ENCODE measurements at places on chromosomes 11 and 22. TPM values are rescaled to one million over a fixed set of nuclear protein-coding genes. Genes with fewer than 3 reads are reported as not detected.

Gene NCAM1
- total RNA-seq: 36.5 TPM

Gene SCGB1A1
- total RNA-seq: 16.0 TPM

Gene PARVA
- 71.6 TPM for total RNA-seq

Gene MTCH2
- 76.2 TPM for total RNA-seq

Gene GVQW3
- 7.0 TPM for total RNA-seq

Gene RIBC2
- total RNA-seq: 8.1 TPM

Gene SCARF2
- total RNA-seq: 32.9 TPM

Gene FADD
- 24.7 TPM for total RNA-seq

Gene NRXN2
- total RNA-seq: 1.7 TPM

Gene TRIM49
- total RNA-seq: not detected

Gene TRIM64
- total RNA-seq: not detected

Gene MAJIN
- not detected for total RNA-seq

Gene SNX19
- 57.4 TPM for total RNA-seq

Gene BIK
- 6.1 TPM for total RNA-seq

Gene KIRREL3
- total RNA-seq: 0.71 TPM

Gene NXPE4
- not detected for total RNA-seq

Gene RPS13
- 652 TPM for total RNA-seq

Gene USP35
- total RNA-seq: 4.9 TPM

Gene TUT1
- total RNA-seq: 19.4 TPM

Gene SLC22A8
- total RNA-seq: not detected

Gene APOA4
- total RNA-seq: not detected

Gene SYTL2
- 39.0 TPM for total RNA-seq

Gene KCNQ1OT1
- total RNA-seq: 2.9 TPM

Gene TCN1
- total RNA-seq: 4.4 TPM

Gene RFPL1
- not detected for total RNA-seq

Gene APOA5
- total RNA-seq: 0.77 TPM

Gene PATE1
- not detected for total RNA-seq

Gene SLC43A3
- total RNA-seq: 148 TPM

Gene USP28
- 19.3 TPM for total RNA-seq

Gene FREY1
- 0.67 TPM for total RNA-seq

Gene HTATIP2
- total RNA-seq: 40.1 TPM

Gene C22orf23
- total RNA-seq: 4.2 TPM

Gene HBG2
- 13,246 TPM for total RNA-seq

Gene FOLR1
- total RNA-seq: 120 TPM

Gene GLB1L2
- 7.3 TPM for total RNA-seq

Gene CASP5
- 2.1 TPM for total RNA-seq

Gene MRPL11
- 32.7 TPM for total RNA-seq

Gene LMO1
- total RNA-seq: 0.26 TPM

Gene TRPM5
- total RNA-seq: 0.18 TPM

Gene OTOG
- 0.11 TPM for total RNA-seq

Gene ELMOD1
- 1.9 TPM for total RNA-seq

Data from lung (tissue), 17 donors.